CD4-positive, CD25-positive, alpha-beta regulatory T cell (primary cell): ENCODE measurements at places on chromosomes 13 and 19.
A peak's percentile ranks its signal among the peaks of the same experiment; 100 is the strongest.

GRCh38 chr19:6736169-6736916 is 1.0 kb downstream of the GPR108 start:
- peak; percentile 91 for DNase-seq

- DNase-seq = no peak
These were observed 27.1 kb upstream of the POMP start for GRCh38 chr13:28631801-28632200.

GRCh38 chr19:30255791-30256495 is 116.2 kb upstream of the ZNF536 start:
- DNase-seq = no peak

- no peak for DNase-seq
These were observed 1.5 kb upstream of the TNFSF9 start for GRCh38 chr19:6529351-6529750.

DNA sequence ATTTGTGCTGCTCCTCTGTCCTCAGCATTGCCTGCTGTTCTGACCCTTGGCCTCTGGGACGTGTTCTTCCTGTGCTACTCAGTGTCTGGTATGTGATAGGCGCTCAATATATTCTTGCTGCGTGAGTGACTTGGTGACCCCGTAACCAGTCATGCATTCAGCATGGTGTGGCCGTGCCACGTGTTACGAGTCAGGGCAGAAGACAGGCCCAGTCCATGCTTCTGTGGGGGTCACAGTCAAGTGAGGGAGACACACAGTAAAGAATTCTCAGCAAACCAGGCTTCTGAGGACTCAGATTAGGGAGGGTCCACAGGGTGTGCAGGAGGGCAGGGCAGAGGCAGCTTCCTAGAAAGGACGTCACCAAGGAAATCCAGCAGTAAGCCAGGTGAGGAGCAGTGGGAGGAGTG is 7.9 kb downstream of the PPP1R37 start:
- no peak for DNase-seq

GRCh38 chr13:50152224-50152623 is 137.0 kb downstream of the KCNRG start:
- peak; percentile 51 for DNase-seq

DNA sequence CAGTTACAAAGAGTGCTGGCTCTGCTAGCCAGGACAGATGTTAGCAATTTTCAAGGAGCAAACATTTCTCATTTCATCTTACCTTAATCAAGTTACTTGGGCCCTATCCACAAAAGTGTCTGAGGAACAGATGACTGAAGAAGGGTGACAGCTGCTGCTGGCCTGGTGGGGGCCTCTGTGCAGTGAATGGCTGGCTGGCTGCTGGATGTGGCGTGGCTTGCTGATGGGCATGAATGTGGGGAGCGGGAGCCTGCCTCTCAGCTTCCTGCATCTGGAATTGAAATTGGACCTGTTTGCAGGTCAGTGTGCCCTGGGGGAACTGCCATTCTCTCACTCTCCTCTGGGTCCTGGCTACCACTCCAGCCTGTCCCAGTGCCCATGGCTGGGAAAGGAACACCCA is 94.7 kb downstream of the RGCC start:
- no peak for DNase-seq

DNA sequence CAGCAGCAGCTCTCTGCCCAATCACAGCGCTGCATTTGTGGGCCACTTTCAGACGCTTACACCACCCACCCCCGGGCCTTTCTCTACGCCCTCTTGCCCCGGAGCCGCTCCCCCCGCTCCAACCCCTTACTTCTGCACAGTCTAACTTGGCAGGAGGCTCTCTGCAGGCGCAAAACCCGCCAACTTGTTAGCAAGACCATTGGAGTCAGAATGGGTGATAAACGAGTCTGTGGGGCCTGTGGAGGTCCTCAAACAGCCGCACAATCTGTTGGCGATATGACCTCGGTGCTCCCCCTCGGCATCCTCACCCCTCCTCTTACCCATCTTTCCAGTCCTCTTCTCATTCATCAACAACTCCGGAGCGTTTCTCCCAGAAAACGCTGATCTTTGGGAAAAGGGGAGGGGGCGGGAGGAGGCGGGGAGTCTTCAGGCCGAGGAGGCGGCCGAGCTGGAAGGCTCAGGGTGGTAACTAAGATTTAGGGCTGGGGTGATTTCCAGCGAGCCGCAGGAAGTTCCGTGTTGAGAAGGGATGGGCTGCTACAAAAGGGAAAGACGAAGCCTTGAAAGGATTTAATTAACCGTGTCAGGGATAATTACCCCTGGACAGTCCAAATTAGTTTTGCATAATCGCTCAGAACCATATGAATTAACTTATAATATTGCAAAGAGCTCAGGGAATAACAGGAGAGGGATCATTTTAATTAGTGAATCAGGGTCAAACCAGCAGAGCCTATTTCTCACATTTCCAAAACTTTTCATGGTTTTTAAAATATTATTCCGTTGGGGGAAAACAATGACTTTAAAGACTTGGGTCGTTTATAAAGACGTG is 4.1 kb downstream of the SOX21 start:
- no peak for DNase-seq

DNA sequence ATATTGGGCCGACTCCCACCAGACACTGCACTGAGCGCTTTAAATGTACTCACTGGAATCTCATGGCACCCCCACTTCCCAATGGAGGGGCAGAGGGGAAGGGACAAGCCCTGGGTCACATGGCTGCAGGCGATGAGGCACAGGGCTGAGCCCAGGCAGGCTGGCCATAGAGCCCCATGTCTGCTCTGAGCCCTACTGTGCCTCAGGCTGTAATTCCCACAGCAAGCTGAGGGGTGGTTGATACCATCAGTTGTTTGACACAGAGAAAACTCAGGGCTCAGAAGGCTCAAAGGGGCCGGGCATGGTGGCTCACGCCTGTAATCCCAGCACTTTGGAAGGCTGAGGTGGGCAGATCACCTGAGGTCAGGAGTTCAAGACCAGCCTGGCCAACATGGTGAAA is 25.1 kb downstream of the RFX1 start:
- DNase-seq = no peak

GRCh38 chr13:101058841-101059240 is 357.5 kb downstream of the NALCN start:
- DNase-seq = no peak

- DNase-seq = no peak
These were observed 28.1 kb downstream of the SMARCA4 start for GRCh38 chr19:10988921-10989320.

DNA sequence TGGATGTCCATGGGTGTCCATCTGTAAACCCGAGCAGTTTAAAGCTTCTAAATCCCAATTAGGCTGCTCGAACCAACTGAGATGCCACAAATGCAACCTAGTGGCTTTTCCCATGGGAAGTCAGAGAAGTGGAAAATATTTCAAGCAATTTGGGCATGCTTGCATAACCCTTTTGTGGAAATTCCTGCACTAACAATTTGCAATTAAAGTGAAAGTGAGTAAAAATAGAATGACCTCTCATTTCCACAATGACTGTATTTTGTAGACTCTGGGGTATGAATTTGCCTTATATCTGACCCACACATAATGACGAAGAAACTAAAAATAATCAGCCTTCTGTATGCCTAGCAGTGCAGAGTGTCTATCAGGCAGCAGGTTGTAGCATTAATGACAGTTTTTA is 91.8 kb upstream of the TSC22D1 start:
- no peak for DNase-seq

- DNase-seq = no peak
These were observed 245.2 kb downstream of the RGCC start for GRCh38 chr13:41702540-41702939.

GRCh38 chr13:71417205-71417604 is 449.8 kb downstream of the DACH1 start:
- DNase-seq = no peak

DNA sequence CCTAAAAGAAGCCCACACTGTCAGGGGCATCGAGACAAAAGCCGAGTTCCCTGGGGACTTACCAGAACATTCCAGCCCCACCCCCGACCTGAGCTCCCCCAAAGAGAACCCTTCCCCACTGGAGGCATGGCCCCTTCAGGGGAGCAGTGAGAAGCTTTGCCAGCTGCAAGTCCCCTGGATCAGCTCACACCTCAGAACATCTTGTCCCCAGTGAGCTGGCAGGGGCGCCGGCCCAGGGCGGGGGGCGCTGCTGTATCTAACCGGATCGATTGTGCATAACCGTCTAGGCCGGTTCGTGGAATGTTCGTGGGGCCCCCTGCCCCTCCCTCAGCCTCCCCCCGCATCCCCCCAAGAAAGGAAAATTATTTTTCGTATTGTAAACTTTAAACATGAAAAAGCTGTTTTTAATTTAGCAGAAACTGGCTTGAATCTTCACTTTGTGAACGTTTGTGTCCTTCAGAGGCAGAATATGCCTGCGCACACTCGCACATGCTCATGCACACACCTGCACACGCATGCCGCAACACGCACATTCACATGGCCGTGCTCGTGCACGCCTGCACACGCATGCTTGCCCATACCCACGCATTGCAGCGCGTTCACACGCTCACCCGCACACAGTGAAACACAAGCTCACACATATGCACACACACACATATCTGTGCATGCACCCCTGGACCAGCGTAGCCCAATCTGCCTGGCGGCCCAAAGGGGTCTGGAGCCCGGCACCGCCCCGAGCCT is 12.0 kb upstream of the CRTC1 start:
- DNase-seq = no peak

- DNase-seq = no peak
These were observed 110.2 kb upstream of the SPATA13 start for GRCh38 chr13:24050292-24050711.

GRCh38 chr19:35013041-35013819 is 13.1 kb downstream of the GRAMD1A start:
- peak; percentile 80 for DNase-seq

DNA sequence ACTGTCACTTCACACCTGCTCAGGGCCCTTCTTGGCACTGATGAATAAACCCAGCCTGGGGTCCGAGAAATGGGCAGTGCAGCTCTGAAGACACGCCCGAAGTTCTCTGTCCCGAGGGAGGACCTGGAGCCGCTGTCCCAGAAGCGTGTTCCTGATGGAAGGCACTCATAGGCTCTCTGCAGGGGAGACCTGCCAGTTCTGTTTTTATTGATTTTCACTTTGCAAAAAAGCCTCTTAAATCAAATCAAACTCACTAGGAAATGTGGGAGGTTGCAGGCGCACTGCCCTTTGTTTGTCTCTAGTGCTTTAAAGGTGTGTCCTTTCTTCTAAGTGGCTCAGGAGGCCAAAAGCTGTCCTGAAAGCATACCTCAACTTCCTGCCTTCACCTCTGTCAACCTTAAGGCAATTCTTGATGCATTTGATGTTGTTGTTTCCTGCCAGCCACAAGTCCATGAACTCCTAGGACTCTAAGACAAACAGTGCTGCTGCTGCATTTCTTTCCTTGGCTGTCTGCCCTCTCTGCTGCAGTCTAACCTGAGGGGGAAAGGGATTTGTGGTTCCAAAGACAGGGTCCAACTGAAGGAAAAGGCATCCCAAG is 663.2 kb downstream of the UQCRFS1 start:
- no peak for DNase-seq

- no peak for DNase-seq
These were observed 3.5 kb upstream of the TLE5 start for GRCh38 chr19:3065675-3066357.

DNA sequence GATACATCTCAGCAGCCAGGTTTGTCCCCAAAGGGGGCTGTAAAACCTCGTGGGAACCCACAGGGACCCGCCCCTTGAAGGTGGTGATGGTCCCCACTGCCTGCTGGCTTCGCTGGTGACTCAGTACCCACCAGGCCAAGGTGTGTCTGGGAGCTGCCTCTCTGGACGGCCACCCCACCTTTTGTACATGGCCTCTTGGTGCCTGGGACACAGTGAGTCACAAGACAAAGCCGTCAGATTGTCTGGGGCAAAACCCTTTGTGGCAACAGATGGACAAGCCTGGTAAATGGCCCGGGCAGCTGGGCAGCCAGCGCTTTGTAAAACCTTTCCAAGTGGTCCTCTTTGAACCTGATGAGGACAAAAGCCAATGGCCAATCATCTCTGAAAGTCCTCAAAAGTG is 27.9 kb upstream of the KLF2 start:
- DNase-seq = no peak

GRCh38 chr13:58018020-58018419 is 386.5 kb downstream of the PCDH17 start:
- no peak for DNase-seq

- no peak for DNase-seq
These were observed 458 bp upstream of the ATP8A2 start for GRCh38 chr13:25371158-25371874.

- no peak for DNase-seq
These were observed 283.2 kb upstream of the ARGLU1 start for GRCh38 chr13:106850973-106851650.

DNA sequence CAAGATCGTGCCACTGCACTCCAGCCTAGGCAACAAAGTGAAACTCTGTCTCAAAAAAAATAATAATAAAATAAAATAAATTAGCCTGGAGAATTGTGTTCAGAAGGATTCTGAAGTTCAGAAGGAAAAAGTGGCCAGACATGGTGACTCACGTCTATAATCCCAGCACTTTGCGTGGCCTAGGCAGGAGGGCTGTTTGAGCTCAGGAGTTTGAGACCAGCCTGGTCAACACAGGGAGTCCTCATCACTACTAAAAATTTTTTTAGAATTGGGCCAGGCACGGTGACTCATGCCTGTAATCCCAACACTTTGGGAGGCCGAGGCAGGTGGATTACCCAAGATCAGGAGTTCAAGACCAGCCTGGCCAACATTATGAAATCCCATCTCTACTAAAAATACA is 6.0 kb downstream of the RDH8 start:
- no peak for DNase-seq

GRCh38 chr13:46575301-46575771 is 22.4 kb downstream of the LRCH1 start:
- no peak for DNase-seq

DNA sequence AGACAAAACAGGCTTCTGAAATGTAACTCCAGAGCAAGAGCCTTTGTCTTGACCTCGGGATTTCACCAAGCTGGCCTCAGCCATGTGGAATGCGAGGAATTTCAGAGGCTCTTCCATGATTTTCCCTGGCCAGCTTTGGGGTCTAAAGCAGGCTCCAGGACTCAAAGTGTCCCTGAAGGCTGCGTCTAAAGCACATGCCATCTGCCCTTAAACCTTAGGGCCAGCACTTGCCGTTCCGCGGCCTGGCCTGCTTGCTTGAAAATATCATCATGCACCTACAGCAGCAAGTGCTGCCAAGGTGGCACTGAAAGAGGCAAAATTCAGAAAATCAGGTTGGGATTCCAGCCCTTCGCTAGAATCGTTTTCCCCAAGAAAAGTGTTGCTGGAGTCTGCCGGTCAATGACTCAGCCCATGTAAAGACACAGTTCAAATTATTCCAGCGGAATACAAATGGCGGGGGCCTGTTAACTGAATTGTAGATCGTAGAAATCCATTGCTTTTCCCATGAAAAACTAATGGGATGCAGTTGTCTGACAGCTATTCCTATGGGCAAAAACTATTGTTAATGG is 105.7 kb upstream of the RAP2A start:
- DNase-seq = no peak

GRCh38 chr13:66996503-66996902 is 233.6 kb downstream of the PCDH9 start:
- DNase-seq = no peak

- peak; percentile 55 for DNase-seq
These were observed 15.0 kb upstream of the PGLS start for GRCh38 chr19:17496337-17496997.

- no peak for DNase-seq
These were observed 47.0 kb downstream of the SERP2 start for GRCh38 chr13:44420376-44421220.
